Hepatocyte (in vitro differentiated cells): ENCODE measurements at places on chromosomes 13 and 19.

DNA sequence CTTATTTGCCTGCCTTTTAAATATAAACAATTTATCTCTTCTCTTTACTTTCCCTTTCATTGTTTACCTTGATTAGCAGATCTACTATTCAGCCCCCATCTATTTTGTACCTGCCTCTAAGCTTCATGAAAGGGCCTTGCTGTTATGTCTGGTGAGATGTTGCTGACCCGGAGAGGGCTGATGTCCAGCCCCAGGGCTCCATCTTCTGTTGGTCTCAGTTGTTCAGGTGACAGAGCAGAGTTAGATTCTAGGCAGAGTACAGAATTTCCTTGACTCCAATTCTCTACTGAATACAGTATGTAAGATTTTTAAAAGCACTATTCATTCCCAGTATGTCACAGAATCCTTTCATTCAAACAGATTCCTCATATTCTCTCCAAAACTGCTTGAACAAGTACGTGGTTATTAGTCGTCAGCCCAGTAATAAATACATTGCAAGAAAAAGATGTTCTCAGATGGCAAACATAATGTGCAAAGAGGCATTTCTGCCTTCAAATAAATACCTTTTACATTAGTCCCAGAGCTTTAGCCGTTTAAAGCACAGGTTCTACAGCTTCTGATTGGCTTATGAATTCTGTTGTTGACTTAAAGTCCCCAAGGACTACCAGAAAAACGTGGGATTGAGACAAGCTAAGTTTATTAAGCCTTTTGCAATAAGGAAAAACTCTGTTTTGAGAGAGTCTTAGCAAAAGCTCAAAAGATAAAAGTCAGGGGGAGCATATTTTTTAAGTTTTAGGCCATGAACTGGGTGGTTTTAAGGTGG is 159.1 kb downstream of the GPC5 start:
- DNase-seq = no peak

DNA sequence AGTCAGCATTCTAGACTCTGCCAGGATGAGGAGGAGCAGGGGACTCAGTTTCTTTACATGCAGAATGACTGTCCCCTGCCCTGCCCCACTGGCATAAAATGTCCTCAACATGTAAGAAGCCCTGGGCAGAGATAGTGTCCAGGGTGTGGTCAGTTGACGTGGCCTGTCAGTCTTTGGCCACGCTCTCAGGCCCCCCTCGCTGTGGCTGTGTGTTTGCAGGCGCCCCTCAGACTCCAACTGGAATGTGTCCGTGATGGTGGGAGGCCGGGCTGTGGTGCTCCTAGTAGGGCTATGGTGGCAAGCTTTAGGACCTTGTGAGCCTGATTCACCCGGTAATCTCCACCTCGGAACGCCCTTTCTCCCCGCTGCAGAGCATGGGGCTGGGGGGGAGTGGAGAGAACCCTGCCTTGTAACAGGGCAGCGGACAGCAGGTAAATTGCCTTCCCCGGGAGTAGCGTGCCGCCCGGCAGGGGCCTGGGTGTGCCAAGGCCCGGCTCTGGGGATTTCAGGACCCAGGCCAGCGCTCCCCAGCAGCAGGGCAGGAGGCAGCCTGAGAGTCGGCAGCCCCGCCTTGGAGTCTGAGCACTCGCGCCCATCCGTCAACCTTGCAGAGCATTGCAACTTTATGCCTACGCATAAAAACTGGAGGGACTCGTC is 62.3 kb downstream of the CHST8 start:
- peak; percentile 86 for DNase-seq

- DNase-seq = no peak
Measured at GRCh38 chr19:10678813-10679212, 22.4 kb upstream of the QTRT1 start.

DNA sequence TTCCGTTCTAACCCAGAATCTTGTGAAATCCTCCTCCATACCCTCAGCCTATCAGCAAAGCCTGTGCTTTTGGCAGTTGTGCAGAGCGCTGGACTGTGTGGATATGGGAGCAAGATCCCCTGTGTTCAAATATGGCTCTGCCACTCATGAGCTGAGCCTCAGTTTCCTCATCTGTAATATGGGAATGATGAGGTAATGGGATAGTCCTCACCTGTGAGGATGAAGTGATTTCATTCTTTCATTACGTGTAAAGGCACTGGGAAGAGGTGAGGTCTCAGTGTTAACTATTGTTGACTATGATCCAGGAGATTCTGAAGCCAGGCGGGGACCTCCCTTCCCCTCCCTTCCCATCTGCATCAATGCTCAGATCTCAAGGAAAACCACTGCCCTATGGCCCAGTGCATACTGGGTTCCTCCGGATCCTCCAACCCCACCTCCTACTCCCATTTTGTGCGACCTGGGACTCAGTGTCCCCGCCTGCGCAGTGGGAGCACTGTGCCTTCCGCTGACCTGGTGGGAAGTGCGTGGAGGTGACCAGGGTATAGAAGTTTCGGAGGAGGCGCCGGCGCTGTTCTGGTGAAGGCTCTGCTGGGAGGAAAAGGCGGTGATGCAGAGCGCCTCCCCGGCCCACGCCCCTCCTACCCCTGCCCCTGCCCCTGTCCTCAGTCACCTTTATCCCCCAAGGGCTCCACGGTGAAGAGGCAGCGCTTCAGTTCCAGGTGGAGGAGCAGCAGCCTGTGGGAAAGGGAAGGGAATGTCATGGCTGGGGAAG is 5.0 kb downstream of the FUZ start:
- DNase-seq = no peak

- DNase-seq = no peak
Measured at GRCh38 chr19:18226956-18227780, 930 bp upstream of the PDE4C start.

DNA sequence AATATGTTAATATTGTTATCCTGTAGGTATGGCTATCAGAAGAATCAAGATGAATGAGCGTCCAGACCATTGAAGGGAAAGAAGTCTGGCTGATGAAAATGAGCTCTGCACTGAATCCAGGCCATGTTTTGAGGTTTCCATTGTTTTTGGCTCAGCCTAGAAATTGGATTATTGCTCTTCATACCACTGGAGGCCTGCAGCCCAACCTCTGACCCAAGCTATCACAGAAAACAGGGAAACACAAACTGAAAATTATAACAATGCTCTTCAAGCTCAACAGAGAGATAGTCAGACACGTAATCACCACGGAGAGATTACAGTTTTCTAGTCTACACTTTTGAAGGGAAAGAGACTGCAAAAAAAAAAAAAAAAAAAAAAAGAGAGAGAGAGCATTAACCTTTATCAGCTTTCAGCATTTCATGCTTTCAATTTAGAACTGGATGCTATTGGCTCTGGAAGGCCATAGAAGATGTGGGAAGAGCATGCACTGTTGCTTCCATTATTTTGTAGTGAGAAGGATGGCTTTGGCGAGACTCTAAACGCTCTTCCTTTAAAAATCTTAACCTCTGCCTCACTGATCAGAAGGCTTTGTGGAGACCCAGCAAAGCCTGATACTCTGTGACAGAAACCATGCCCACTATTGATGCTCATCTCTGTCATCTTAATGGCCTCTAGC is 10.8 kb downstream of the EDNRB start:
- DNase-seq = no peak

DNA sequence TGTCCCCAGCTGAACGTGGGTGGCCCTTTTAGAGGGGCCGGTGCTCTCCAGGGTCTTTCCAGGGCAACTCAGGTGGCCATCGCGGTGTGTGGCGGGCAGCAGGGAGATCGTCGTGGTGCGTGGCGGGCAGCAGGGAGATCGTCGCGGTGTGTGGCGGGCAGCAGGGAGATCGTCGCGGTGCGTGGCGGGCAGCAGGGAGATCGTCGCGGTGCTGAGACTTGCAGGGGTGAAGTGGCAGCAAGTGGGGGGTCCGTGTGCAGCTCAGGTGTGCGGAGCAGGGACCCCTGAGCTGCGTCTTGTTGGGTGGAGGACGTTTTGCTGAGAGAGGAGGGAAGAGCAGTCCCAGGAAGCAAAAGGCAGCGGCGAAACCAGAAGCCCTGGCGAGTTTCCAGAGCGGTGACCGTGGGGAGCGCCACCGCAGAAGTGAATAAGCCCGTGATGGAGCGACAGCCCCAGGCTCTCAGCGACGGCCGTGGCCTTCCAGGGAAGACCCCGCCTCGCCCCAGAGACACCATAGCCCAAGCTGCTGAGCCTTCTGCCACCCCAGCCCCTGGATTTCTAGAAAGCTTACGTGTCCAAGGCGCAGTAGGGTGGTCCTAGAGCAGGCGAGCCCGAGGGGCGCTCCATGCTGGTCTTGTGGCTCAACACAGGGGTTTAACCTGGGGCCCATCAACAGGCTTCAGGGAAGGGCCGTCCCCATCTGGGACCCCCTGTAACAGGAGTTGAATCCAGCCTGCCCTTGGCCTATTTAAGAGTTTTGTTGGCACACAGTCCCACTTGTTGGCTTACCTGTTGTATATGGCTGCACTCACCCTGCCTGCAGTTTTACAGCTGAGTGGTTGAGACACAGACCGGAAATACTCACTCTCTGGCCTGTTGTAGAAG is 5.4 kb downstream of the NCLN start:
- DNase-seq = no peak

GRCh38 chr19:38444026-38444425 is 10.5 kb downstream of the RYR1 start:
- no peak for DNase-seq

DNA sequence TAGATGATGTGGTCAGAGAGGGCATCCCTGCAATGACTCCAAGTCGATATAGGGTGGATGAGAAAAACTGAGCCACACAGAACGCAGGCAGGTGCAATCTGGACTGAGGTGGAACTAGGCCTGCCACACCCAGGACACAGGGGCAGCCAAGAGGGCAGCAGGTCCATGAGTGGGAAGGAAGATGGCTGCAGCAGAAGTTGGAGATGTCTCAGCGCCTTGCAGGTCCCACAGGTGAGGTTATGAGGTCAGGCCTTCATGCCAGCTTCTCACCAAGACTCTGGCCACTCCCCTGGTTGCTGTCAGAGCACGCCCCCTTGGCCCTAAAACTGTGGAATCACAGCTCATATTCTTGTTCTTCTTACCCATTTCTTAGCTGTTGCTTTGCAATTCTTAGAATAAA is 147.7 kb upstream of the VSTM2B start:
- no peak for DNase-seq

DNA sequence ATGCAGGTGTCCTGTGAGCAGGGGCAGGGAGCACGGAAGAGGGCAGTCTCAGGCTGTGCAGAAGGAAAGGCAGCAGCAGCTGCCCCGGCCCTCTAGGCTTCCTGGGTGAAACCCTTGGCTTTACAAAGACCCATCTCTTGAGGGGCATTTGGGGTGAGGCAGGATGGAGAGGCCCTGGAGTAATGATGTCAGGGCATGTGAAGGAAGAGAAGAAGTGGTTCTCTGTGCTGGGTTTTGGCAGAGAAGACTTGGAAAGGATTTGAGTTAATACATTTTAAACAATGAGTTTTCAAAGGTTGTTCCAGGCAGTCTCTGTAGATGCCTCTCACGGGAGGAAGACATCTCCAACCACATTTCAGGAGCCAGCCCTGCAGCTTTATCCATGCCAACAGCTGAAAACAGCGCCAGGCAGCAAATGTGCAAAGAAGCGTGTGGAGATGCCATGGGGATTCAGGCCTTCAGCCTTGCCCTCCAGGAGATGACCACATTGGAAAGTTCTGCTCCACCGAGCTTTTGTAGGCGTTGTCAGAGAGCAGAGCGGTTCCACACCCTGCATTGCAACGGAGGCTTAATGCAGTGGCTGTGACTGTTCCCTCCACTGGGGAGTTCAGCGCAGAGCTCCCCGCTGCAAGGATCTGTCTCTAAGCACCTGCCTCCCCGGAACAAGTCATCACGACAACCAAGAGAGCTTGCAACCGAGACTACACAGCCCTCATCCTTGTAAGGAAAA is 322.8 kb downstream of the UQCRFS1 start:
- DNase-seq = no peak

DNA sequence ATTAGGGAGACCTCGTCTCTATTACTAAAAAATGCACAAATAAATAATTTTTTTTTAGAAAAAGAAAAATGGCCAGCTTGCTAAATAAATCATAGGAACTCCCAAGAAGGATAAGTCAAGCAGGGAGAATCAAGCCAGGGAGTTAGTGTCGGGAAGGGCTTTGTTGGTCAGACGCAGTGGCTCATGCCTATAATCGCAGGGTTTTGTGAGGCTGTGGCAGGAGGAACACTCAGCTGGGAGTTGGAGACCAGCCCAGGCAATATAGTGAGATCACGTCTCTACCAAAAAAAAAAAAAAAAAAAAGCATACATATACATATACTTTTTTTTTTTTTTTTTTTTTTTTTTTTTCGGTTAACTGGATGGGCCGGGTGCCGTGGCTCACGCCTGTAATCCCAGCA is 9.0 kb downstream of the NACC1 start:
- DNase-seq = no peak

GRCh38 chr19:4597975-4598671 is 38.6 kb upstream of the SEMA6B start:
- peak; percentile 70 for DNase-seq

DNA sequence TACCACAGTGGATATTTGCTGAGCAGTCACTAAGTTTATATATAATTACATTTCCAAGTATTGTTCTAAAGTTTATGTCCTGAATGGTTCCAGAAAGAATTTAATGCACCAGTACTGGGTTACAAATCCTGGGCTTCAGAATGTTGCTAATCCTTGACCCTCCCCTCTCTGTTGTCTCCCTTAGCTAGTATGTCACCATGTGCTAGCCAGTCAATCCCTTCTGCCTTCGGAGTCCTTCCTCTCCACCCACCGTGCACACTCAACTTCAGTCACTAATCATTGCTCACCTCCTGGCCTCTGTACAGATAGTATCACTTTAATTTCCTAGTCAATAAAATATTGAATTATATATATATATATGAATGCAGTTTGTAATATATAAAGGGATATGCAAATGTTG is 7.5 kb downstream of the FAM124A start:
- DNase-seq = no peak

- no peak for DNase-seq
Measured at GRCh38 chr13:102236830-102237229, 165.0 kb downstream of the FGF14 start.

DNA sequence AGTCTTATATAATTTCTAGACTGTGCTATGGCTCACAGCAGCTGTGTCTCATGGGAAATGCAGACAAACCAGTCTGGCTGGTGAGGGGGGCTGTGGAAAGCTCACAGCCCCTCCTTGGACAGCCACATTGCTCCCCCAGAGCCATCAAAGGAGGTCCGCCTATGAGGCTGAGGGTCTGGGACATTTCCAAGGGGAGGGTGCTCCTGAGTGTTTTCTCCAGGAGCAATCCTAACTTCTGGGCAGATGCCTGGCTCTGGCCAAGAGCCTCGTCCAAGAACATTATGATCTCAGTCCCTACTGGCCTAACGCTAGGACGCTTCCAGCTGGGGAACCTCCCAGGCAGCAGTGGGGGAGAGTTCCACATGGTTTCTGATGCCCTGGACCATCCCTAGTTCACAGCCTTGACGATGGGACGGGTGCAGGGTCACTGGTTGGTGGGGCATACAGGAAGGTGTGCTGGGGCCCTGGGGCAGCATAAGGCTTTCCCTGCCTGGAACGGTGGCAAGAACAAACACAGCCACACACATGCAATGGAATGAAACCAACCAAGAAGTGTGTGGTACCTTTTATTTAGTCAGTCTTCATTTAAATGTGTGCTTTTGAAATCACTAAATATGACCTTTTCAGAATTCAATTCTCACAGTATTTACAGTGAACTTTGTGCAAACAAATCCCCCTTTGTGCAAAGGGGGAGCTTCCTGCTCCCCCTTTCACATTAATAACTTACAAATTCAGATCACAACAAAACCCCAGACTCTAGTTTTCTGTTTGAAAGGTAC is 60.6 kb downstream of the CDADC1 start:
- DNase-seq = peak; percentile 28
